ENCODE measurements at places on chromosomes 1 and 21.
A peak's percentile ranks its signal among the peaks of the same experiment; 100 is the strongest.

DNA sequence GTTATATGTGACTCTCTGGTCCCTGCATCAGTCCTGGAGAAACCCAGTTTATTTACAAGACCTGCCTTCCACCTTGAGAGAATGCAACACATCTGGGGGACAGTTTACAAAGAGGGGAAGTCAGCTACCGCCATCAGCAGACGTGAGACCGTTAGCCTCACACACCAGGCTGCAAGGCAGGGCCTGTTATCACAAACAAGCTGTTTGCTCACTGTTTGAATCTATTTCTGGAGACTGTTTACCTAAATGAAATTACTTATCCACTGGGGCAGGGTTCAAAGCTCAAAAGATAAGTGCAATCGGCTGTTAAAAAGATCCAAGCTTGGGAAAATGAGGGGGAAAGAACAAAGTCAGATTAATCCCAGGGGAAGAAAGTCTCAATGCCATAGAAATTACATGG lies 134.4 kb downstream of the ZNF281 start:
- no peak for DNase-seq

GRCh38 chr1:3584915-3585314 lies 26.4 kb downstream of the MEGF6 start:
- DNase-seq, result peak; percentile 24

GRCh38 chr1:221695301-221695700 lies 46.6 kb downstream of the DUSP10 start:
- DNase-seq, result no peak

GRCh38 chr1:211736351-211736915 lies 61.0 kb upstream of the NEK2 start:
- no peak for DNase-seq

GRCh38 chr21:30268608-30269197 lies 14.0 kb downstream of the KRTAP24-1 start:
- DNase-seq, result no peak

DNA sequence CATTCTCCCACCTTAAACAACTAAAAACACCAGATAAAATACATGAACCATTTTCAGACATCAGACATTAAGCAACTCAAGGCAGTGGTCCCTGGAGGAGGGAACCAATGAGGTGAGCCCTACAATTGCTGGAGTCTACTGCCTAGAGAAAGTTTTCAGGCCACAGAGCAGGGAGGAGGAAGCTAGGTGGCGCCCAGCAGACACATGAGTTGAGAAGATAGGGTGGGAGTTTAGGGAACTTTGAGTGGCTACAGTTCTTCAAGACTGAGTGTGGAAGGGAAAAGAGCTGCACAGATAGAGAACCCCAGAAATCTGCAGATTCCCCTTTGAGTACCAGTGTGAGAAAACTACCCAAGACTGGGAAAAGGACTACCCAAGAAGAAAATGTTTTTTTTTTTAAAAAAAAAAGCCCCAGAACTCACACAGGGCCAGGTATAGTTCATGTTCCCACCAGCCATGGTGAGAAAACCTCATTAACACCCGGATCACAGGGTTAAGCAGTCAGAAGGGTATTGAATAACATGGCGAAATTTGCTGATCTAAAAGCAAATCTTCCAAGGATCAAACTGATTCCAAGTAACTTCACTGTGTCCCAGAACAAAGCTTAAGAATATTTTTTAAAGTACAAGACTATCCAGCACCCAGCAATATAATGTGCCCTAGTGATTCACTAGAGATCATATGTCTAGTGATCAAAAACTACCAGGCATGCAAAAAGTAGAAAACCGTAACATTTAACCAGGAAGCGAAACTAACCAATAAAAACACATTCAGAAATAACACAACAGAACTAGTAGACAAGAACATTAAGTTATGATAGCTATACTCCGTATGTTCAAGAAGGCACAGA lies 12.0 kb downstream of the ALDH9A1 start:
- DNase-seq, result no peak

GRCh38 chr1:208997726-208998312 lies 585.7 kb upstream of the CAMK1G start:
- no peak for DNase-seq

DNA sequence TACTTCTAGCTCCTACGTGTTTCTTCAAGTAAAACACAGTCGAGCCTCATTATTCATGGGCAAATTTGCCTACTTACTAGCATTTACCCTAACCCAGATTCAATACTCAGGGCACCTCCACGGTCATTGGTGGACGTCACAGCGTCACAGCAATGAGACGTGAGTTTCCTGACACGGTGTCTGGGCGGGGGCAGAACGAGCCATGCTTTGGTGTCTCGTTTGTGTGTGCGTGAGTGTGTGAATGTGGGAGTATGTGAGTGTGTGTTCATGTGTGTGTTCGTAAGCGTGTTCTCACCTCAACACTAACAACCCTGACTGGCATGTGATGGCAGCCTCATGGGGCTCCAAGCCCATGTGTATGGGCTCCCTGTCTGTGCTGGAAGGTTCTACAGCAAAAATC lies 17.5 kb upstream of the COL18A1 start:
- no peak for DNase-seq

- DNase-seq, result no peak
Measured at GRCh38 chr21:46666941-46667740, 31.7 kb downstream of the PRMT2 start.

GRCh38 chr1:58816072-58816746 lies 32.4 kb upstream of the JUN start:
- peak; percentile 70 for DNase-seq

DNA sequence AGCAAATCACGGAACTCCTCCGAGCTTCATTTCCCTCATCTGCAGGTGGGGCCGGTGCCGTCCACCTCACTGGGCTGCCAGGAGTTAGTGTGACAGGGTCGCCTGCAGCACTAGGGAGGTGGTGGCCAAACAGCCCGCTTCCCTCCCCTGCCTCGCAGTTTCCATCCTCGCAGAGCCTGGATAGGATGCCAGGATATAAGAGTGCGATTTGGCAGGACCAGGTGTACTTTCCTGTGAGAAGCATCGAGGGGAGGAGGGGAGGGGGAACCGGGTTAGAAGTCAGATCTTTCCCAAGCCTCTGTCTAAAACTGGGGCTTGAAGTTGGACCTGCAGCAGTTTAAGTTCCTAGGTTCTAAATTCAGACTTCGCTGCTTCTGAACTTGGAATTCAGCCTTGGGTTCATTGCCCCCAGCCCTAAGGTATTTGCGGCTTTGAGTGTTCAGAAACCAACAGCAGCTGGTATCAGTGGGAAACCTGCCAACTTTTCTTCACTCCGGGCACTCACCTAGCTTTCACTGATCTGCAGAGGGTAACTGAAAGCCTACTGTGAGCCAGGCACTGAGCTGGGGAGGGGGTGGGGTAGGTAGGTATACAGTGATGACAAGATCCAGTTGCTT lies 1.7 kb upstream of the JUN start:
- no peak for DNase-seq

DNA sequence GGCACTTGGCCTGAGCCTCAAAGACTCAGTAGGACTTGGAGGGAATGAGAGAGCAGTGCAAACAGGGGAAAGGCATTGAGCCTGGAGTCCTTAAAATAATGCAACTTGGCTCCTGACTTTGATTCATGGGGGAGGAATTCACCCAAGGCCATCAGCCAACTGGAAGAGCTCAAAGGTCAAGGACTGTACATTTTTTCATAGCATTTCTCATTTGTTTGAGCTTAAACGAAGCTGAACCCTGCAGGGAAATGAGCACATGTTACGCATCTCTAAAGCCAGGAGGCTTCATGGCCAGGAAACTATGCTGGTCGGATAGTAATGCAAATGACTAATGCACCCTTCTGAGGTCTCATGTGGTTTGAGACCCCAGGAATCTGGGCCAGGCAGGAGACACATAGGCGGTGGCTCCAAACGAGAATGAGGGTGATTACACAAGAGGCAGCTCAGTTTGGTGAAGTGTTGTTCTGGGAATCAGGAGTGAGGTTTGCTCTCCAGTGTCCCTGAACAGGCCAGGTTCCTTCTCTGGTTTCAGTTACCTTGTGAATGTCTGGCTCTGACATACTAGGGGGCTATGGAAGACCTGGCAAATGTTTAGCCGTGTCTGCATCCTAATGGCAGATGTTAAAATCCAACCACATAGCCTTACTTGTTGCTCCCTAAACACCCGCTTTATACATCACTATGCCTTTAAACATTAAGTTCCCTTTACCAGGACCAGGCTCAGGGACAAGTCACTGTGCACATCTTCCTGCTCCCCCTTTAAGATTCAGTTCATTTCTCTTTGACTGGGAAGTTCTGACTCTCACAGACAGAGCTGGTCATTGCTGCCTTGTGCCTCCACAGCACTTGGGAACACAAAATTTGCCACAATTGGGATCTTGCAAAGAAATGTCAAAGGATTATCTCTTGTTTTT lies 503.9 kb upstream of the USP24 start:
- no peak for DNase-seq

- no peak for DNase-seq
Measured at GRCh38 chr1:245235156-245235555, 80.4 kb downstream of the KIF26B start.

DNA sequence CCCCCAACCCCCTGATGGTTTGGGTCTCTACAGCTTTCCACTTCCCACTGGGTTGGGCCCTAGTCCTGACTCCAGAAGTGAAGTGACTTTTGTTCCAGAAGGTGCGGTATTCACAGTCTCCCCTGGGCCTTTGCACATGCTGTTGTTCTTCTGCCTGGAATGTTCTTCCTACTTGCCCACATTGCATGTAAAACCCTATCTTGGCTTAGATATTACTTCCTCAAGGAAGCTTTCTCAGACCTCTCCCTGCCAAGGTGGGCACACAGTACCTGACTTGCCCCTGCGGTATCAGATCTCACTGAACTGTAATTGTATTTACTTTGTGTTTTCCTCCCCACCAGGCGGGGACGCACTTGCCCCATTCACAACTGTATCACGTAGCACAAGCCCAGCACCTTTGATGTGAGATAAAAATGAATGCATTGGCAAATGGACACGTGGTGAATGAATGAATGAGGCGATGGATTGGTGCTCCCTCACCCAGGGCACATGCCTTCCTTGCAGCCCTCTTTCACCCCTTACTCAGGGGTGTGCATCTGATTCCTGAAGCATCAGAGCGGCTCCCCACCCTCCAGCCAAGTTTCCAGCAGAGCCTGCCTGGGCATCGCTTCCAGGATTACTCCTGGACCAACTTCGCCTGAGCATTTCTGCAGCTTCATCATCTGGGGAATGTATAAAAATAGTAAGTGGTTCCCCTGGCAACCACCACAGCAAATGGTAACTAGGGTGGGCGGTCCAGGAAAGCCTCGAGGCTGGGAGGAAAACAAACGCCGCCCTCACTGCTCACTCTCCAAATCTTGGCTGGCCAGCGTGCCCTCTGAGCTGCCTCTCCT lies 19.8 kb downstream of the NENF start:
- no peak for DNase-seq

- DNase-seq, result no peak
Measured at GRCh38 chr1:230189341-230189740, 122.3 kb downstream of the GALNT2 start.

DNA sequence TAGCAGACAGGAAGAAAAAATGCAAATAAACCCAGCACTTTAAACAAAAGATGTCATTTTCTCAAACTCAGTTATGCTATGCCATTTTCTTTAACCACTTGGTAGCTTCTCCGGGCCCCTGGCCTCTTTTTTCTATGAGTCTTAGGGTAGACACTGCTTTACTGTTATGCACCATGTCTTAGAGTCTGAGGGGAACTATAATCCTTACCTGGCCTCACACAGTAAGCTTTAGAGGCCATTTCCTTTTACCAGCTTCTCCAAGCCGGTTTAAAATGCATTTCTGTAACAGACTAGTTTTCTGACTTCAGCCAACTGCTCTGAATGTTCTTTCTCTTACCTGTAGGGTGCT lies 73.7 kb upstream of the EDEM3 start:
- no peak for DNase-seq

DNA sequence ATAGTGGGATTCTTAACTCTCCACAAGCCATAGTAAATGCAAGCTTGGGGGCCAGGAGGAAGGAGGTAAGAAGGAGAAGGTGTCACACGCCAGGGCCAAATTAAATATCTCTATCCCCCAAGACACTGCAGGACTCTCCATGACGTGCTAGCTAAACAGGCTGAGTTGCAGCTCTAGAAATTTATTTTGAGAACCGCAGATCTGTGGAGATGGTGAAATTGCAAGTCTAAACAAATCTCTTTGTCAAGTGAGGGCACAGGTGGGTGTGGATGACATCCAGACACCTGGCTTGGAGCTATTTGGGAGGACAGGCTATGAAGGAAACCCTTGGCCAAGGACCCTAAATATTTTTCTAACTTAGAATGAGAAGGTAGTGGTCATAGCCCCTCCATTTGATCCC lies 39.5 kb upstream of the USP1 start:
- no peak for DNase-seq

GRCh38 chr21:45264146-45264911 lies 23.4 kb downstream of the POFUT2 start:
- no peak for DNase-seq
